Diencephalon (tissue), 1 donor: ENCODE measurements at places on chromosomes 13 and 19. TPM values are rescaled to one million over a fixed set of nuclear protein-coding genes. Genes with fewer than 3 reads are reported as not detected.

SHFL gene
- 7.8 TPM for total RNA-seq

KLF5 gene
- 2.8 TPM for total RNA-seq

ZNF296 gene
- total RNA-seq: 0.69 TPM

NMRK2 gene
- total RNA-seq: not detected

NLRP7 gene
- not detected for total RNA-seq

BEST2 gene
- total RNA-seq: not detected

CAPN12 gene
- 1.2 TPM for total RNA-seq

IGSF23 gene
- total RNA-seq: not detected

NCR1 gene
- not detected for total RNA-seq

TNNT1 gene
- total RNA-seq: 20.5 TPM

CYSLTR2 gene
- 3.7 TPM for total RNA-seq

C1QTNF9B gene
- total RNA-seq: not detected

ZNF723 gene
- total RNA-seq: not detected

CCDC194 gene
- not detected for total RNA-seq

MISP gene
- total RNA-seq: 0.23 TPM

KLK8 gene
- not detected for total RNA-seq

CA11 gene
- 21.9 TPM for total RNA-seq

TMPRSS9 gene
- 0.23 TPM for total RNA-seq

MEF2B gene
- not detected for total RNA-seq

ZFP36 gene
- total RNA-seq: 1.8 TPM

PTGIR gene
- total RNA-seq: 0.23 TPM

LGI4 gene
- 15.0 TPM for total RNA-seq

LRRC4B gene
- total RNA-seq: 105 TPM

P2RY11 gene
- total RNA-seq: 6.5 TPM

ZNF222 gene
- total RNA-seq: 17.3 TPM

MIR17HG gene
- 20.1 TPM for total RNA-seq

ACER1 gene
- total RNA-seq: not detected

SLAIN1 gene
- total RNA-seq: 280 TPM

CLPTM1 gene
- total RNA-seq: 71.7 TPM

MEIOSIN gene
- total RNA-seq: not detected

MEDAG gene
- total RNA-seq: 0.46 TPM

CEACAM20 gene
- not detected for total RNA-seq

ZNF582 gene
- total RNA-seq: 6.7 TPM
